ENCODE measurements at places on chromosomes 1 and 21. TPM values are rescaled to one million over a fixed set of nuclear protein-coding genes. Genes with fewer than 3 reads are reported as not detected.

TAGLN2 gene
- 179 TPM for total RNA-seq

FMN2 gene
- total RNA-seq = not detected

KRTAP26-1 gene
- total RNA-seq = not detected

DDI2 gene
- total RNA-seq = 27.0 TPM

CFAP45 gene
- 3.7 TPM for total RNA-seq

KCNE2 gene
- total RNA-seq = 0.33 TPM

DNA sequence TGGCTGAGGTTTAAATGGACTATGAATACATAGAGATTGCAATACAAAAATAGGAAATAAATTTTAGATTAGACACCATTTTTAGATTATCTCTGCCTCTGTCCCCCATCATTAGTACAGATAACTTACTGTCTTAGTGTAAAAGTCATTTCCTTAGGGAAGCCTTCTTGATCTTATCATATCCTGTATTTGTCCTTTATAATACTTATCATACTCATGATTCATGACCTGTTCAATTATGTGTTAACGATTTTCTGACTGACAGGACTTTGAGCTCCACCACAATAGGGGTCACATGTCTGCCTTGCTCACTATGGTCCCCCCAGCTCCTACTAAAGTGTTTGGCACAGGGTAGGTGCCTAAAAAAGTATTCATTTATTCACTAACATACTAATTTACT is 14.6 kb downstream of the TEX38 start:
- DNase-seq = no peak

- DNase-seq = no peak
Observed at GRCh38 chr1:244210884-244211558, 159.9 kb downstream of the ZBTB18 start.

DNA sequence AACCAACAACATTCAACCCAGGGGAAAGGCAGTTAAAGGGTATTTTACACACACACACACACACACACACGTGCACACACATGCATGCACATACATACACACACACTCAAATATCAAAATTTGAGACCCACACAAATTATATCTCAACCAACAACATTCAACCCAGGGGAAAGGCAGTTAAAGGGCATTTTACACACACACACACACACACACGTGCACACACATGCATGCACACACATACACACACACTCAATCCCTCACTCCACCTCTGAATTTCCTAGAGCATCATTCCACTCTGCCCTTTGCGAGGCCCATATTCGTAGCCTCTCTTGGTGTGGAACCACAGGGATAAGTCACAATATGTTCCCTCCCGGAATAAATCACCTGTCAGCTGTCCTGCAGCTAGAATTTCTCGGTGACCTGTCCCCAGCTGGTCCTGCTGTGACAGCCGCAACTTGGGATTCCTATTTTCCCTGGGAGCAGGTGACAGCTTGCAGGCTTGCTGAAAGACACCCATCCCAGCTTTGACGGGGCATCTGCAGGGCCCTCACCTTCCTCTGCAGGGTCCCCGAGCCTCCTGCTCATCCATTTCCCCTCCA is 122.7 kb downstream of the PSMG1 start:
- no peak for DNase-seq

DNA sequence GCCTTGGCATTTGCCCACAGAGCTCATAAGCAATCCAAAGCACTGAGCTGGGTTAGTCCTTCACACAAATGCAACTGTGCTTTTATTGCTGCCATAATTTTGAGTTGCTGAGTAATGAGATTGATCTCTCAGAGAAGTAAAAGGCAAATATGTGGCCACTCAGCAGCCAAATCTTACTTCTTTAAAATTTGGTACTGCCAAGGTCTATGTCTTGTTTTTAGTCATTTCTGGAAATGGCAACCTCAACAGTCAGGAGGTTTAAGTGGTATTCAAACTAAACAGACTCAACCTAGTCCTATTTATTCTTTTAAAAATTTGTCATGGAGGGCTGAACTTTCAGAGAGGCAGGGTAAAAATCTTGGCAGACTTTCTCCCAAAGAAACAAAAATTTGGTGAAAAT is 216.4 kb upstream of the GJB5 start:
- no peak for DNase-seq

GRCh38 chr1:174874331-174875053 is 125.3 kb upstream of the CACYBP start:
- no peak for DNase-seq

DNA sequence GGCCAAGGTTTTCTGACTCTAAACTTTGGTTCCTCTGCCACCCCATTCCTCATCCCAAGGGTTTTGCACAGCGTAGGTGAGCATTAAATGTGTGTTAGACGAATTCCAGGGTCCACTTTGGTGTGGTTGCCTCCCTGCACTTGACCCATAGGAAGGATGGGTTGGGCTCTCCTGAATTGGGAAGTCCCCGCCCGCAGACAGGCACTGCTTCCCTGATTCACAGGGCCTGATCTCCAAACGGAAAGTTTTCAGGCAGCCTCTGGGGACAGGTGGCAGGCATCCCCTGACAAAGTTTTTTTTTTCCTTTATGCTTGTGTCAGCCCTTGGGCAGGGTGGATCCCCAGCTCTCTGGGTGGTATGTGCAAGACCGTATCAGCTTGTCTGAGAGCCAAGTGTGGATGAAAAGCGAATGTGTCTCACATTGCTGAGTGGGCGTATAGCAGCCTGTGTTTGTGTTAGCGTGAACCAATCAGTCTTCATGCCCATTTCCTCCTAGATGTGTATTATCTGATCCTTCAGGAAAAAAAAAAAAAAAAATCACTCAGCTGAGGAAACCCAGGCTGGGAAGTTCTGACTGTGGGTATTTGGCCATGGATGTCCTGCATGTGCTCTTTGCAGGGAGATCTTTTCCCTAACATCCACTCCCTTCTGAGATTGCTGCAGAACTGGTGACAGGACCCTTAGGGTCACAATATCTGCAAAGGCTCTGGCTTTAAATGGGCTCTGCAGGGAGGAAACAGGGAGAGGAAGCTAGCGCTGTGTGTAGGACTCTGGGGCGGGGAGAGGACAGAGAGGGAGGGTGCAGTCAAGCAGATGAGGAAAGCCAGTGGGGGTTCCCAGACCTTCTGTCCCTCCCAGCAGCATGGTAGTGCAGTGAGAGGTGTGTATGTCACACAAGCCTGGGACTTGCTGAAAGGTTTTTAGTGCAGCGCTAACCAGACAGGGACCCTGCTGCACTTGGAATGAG is 42.2 kb upstream of the TRABD2B start:
- no peak for DNase-seq

- DNase-seq = no peak
Observed at GRCh38 chr1:34406833-34407539, 230.3 kb downstream of the C1orf94 start.

DNA sequence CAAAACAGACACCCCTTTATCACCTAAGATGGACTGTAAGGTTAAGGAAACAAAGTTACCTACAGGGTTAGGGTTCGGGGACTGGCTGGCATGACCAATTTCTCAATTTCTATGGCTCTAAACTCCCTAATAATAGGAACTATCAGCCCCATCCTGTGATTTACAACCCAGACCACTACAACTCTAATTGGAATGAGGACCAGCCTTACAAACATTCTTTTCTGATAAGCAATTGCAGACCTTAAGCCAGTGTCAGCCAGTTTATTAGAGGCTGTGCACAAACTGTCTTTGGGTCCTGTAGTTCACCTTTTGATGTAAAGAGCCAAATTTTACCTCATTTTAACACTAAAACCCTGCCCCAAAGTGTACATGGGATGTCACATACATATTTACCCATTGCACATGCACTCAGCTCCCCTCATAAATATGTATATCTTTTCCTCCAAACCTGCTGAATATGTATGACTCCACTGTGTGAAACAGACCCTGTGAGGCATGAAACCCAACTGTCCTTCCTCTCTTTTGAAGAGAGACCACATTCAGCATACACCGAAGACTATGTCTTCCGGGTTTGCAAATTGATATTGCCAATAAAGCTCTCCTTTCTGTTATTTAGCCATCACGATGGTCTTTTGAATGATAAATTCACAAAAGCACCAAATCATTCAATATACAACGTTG is 7.3 kb upstream of the APP start:
- DNase-seq = no peak

GRCh38 chr21:39932335-39932734 is 65.1 kb downstream of the PCP4 start:
- DNase-seq = no peak

DNA sequence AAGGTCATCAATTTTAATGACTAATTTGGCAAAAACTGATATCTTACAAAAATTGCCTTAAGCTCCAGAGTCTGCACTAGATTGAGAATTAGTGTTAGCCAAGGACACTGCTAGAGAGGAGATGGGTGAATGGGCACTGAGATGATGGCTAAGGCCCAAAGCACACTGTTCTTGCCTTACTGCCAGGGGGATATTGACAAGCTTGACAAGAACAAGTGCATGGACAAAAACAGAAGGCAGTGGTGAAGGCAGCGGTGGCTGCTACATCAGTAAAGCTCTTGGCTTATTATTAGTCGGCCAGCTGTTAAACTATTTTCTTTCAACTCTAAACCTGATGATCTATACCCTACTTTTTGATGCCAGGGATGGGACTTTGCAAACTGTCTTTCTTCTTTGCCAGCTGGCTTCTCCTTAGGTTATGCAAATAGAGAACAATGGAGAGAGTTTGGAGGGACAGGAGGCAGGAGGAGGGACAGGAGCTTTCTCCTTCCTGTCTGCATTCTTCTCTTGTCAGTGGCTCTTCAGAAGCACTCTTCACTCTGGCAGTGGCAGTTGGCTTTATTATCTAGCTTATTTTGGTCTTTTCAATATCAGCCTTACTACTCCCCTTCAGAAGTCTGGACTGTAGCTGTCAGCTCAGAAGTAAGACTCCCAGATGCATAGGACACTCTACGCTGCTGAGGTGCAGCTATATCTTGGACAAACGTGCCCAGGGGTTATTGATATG is 853.5 kb upstream of the TMPRSS15 start:
- DNase-seq = peak; percentile 44

GRCh38 chr21:31449921-31450535 is 106.0 kb upstream of the TIAM1 start:
- no peak for DNase-seq

GRCh38 chr1:1622010-1622787 is 6.9 kb downstream of the MIB2 start:
- peak; percentile 12 for DNase-seq

GRCh38 chr21:29064850-29065481 is 8.5 kb downstream of the CCT8 start:
- no peak for DNase-seq

DNA sequence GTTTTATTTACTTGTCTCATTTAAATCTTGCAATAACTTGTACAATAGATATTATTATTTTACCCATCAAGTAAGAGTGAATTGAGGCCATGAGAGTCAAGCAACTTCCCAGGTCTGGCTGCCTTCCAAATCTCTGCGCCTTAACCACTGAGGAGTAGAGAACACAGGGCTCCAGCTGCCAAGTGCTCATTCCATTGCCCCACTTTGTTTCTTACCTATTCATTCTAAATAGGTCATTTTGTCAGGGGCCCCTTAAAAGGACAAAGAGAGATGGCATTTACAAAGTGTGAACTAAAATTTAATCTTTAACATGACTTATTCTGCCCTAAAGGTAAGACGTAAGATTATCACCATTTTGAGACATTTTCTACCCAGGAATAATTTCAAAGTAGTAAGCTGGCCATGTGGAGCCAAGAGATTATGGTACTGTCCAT is 3.5 kb downstream of the PPP1R15B start:
- peak; percentile 80 for DNase-seq

DNA sequence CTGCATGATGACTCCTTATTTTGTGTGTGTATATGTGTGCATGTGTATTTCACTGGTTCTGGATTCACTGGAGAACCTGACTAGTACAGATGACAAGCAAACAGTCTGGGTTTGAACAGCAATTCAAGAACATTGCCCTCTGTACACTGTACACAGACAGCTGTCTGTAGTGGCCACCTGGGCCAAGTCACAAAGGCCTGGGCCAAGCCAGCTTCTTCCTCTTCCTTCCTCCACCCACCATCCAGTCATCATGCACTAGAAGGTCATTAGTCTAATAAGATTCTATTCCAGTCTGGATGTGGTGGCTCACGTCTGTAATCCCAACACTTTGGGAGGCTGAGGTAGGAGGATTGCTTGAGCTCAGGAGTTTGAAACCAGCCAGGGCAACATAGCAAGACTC is 155.9 kb downstream of the ELAVL4 start:
- DNase-seq = no peak

DNA sequence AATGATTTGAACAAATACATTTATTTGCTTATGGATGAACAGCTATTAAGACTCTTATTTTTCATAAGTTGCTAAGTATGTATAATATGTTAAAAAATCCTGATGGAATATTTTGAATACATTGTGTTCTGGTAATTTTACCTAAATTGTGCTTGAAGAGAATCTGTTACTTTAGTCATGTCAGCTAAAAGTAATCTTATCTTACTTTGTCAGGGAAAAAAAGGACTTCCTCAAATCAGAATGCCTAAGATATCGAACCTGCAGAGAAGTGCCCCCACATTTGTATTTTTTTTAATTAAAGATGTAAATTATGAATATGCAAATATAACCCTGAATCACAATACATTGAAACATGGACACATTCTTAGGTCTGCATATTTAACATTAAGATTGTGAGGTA is 1331.7 kb downstream of the MRPL39 start:
- no peak for DNase-seq

DNA sequence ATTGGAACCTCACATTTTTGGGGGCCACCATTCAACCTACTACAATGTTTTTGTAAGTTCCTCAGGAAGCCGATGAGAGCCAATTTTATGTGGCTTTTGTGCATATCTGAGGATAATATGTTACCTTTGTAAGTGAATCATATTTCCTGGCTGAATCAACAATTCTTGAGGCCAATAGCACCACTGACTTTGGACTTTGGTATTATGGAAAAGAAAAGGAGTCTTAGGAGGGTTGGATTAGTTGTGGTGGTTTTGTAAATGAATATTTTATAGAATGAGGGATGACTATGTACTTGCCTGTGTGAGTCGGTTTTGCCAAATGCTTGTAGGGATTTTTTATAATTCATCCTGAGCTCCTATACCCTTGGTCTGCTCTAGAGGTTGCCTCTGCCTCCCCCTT is 181.5 kb upstream of the HMGB4 start:
- DNase-seq = no peak

DNA sequence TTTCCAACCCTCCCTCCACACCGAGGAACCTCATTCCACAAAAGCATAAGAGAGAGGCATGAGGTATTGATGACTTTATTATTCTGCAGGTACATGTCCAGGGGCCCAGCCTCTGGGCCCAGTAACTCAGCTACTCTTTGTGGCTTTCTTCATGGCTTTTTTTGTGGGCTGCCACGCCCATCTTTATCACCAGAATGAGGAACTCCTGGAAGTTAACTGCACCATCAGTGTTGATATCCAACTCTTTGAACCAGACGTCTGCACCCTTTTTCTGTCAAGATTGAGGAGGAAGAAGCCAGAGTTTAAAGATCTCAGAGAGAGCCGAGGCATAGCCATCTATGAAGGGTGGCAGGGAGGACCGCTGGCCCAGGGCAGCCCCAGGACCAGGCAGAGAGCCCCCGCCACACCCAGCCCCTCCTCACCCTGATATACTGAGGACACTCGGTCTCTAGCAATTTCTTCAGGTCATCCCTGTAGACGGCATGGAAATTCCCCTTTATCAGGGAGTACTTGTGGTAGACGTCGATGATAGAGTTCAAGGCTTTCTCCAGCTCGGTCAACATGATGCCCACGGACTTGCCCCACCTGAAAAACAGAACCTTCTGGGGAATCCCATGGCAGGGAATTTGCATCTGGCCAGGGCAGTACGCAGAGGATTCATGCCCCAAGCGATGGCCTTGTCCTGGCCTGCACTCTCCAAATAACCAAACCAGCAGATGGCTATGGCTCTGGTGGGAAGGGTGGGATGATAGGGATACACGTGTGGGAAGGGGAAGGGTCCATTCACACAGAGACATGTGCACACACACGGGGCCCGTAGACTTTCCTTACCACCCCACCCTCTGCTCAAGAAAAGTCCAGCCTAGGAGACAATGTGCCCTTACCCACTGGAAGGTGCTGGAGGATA is 647 bp downstream of the S100A8 start:
- DNase-seq = no peak

All from right cardiac atrium (tissue), 5 donors.